C1 segment of cervical spinal cord (tissue), 14 donors: ENCODE measurements at places on chromosomes 13 and 19.

GRCh38 chr19:49150106-49150943, 4.9 kb downstream of the HRC start:
- DNase-seq = peak; percentile 93

DNA sequence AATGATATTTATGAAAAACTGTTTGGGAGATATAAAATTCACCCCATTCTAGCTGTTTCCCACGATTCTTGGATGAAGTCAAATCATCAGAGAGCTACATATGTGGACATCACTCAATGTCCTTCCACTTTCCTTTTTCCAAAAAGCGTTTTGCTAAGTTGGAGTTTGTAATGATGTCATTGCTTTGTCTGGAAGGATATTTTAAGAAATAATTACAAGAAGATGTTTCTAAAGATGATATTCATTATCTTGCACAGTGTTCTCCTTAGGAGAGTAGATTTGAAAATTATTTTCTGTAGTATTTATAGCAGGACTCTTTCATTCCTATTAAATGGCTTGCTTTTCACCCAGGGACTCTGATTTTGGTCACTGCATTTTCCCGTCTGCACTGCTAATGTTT, 851.2 kb downstream of the EFNB2 start:
- no peak for DNase-seq

DNA sequence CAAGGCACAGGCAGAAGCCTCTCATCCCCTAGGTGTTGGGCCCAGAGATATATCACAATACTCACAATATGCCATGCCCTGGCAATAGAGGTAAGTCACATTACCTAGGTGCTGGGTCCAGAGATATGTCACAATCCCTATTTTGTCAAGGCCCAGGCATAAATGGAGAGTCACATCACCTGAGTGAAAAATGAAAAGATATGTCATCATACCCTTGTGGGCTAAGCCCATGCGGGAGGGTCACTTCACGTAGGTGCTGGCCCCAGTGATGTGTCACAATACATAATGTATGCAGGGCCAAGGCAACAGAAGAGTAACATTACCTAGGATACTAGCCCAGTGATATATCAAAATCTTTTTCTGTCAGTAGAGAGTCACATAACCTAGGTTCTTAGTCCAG, 127.0 kb downstream of the ZNF675 start:
- no peak for DNase-seq

- DNase-seq = peak; percentile 94
These were observed at the start of gene VPS36 for GRCh38 chr13:52450012-52450792. VPS36 (minus strand) TSS chr13:52450634; CDS start chr13:52450594, 40 bp downstream.

DNA sequence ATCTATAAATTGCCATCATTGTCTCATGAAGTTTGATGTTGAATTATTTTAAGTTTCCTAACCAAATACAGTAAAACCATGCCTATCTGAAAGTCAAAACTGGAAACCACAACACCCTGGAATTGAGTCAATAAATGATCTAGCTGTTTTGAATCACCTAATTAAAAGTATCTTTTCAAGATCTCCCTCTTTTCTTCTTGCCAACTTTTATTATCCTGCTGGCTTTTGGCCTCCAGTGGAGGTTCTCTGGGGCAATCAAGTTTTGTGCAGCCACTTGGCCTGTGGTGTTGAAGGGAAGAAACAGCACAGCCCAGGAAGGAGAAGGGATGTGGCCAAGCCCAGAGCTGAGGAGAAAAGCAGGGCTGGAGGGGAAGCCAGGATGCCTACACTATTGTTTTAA, 255.4 kb downstream of the COG6 start:
- no peak for DNase-seq

DNA sequence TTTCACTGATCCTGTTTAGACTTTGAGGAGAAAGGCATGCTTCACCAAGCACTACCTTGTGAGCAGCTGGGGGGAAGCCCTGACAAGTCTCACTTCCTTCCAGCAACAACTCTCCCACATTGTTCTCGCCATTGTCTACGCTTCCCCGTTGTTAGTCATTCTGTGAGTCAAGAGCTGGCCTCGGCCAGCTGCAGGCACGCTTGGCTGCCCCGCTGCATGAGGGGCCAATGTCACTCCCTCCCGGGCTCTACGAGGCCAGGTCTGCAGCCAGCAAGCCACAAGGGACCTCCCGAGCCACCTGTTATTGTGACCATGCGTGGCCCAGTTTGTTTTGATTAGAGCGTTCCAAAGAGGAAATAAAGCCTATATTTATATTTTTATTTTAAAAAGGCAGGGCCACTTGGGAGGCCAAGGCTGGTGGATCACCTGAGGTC, 220.9 kb downstream of the FOXO1 start:
- no peak for DNase-seq

DNA sequence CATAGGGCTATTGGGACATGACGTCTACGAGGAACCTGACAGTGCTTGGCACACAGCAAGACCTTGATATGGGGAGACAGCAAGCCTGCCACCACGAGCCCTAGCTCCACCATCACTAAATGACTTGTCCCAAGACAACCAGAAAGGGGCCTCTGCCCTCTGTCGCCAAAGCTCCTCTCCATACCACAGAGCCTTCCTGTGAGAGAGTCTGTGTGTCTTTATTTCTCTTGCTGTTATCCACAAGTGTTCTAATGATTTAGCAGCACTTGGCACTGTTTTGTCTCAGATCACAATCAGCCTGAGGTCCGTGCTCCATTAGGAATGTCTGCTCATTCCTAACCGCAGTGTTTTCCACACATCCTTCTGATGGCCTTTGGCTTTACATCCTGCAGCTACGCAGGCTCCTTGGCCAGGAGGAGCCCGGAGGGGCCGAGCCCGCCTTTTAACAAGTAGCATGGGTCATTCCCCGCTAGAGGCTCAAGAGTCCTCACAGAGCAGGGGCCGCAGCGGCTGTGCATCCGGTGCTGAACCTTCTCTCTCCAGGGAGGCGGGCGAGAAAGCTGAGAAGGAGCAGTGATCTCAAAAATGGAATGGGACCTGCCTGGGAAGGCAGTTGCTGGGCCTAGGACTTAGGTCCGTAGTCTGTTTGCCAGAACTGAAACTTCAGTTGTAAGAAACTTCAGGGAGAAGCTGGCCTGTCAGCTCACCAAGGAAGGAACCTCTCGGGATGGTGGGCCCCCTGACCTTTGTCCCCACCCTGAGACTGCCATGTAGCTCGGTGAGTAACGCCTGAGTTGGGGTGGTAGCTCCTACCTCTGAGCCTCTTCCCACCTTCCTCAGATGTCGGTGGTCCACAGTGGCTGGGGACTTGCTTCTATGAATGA, 61.1 kb upstream of the HMGB1 start:
- DNase-seq = no peak

DNA sequence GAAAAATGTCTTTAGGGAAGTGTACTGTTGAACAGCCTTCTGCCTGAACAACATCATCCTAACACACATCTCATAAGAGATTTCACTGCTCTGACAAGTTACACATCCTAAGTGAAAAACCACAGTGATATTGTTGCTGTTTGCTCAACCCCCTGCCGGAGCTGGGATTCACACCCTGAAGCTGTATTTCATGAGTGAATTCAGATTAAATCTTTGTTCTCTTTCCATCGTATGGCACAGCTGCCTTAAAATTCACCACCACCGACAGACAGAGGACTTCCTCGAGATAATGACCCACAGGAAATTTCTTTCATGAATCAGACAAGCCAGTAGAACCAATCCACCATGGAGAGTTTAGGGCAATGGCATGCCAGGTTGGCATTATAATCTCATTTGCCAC, 280.8 kb downstream of the DCT start:
- DNase-seq = no peak

GRCh38 chr13:23007426-23007825, 173.4 kb upstream of the SGCG start:
- no peak for DNase-seq

- DNase-seq = no peak
These were observed 17.6 kb upstream of the WDR88 start for GRCh38 chr19:33114312-33114711.

DNA sequence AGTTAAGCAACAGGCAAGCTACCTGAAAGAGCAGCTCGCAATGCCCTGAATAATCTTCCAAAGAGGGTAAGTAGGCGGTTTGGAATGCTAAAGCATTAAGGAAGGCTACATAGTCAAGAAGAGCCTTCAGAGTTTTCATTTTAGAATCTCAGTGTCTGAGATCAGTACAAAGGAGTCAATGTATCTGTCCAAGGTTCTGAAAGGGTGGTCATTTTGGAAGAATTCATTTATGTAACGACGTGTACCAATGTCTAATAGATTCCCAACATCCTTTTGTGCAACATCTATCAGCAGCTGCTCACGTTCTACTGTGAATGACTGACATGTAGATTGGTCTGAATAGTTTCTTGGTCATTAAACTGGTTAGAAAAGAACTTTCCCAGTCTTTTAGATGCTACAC, 15.2 kb downstream of the ZNF665 start:
- DNase-seq = no peak

GRCh38 chr19:33300009-33300893, 2.1 kb downstream of the CEBPA start:
- no peak for DNase-seq

GRCh38 chr13:75738841-75739240, 102.7 kb downstream of the LMO7 start:
- DNase-seq = no peak

DNA sequence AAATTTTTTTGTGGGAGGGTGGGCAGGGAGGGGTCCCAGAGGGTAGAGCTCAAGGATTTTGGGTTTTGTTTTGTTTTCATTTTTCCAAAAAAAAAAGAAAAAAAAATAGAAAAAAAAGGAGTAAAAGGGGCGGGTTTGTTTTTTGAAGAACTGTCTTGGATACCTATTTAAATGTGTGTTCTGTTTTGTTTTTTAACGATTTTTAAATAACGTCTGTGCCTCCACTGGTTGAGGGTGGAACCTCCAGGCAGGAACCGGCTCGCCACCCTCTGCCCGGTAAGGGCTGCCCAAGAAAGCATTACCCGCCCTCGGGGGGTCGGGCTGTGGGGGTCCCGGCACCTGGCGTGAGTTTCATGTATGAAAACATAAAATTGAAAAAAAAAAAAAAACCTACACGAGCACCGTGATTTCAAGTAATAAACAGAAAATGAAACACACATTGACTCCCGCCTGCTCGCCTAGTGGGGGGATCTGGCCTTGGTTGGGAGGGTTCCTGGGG, 10.4 kb downstream of the MIDN start:
- no peak for DNase-seq

- no peak for DNase-seq
These were observed 28.8 kb downstream of the FOXO1 start for GRCh38 chr13:40637643-40638042.

GRCh38 chr19:10424011-10424637, 3.8 kb downstream of the PDE4A start:
- peak; percentile 23 for DNase-seq

DNA sequence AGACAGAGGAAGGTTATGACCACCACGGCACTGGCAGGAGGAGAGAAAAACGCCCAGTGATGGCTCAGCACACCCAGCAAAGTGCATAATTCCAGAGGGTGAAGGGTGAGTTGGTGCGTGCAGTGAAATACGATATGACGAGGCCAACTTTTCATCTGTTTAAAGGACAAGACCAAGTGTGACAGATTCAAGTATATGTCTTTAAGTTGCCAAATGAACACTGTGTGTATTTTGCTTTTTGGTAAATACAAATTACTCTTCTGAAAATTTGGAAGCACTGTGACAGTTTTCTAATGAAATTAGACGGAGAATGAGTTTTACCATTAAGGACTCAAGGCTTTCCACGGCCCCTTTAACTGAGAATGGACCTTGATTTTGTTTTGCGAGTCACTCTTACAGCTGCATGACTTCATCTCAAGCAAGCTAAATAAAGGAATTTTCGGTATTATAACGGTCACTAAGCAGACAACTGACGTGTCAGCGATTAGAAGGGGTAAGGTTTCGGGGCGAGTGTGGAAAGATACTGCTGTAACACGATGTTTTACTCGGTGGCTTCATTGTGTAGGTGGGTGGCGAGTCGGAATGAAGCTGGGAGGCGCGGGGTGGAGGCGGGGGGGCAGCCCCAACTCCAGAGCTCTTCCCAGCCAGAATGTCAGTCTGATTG, 22.8 kb downstream of the COL4A2 start:
- no peak for DNase-seq

GRCh38 chr13:106517109-106517847, 18.2 kb downstream of the EFNB2 start:
- DNase-seq = no peak

DNA sequence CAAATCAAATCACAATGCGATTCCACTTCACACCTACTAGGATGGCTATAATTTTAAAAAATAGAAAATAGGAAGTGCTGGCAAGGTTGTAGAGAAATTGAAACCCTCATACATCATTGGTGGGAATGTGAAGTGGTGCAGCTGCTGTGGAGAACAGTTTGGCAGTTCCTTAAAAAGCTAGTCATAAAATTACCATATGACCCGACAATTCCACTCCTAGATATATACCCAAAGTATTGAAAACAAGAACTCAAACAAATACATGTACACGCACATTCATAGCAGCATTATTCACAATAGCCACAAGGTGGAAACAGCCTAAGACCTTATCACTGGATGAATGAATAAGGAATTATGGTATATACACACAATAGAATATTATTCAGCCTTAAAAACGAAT, 12.0 kb downstream of the HMGB1 start:
- DNase-seq = no peak

GRCh38 chr13:48054601-48055000, 17.1 kb downstream of the NUDT15 start:
- DNase-seq = no peak

GRCh38 chr13:50104493-50104892, 89.2 kb downstream of the KCNRG start:
- DNase-seq = no peak

- no peak for DNase-seq
These were observed 12.6 kb upstream of the F7 start for GRCh38 chr13:113092776-113093579.

DNA sequence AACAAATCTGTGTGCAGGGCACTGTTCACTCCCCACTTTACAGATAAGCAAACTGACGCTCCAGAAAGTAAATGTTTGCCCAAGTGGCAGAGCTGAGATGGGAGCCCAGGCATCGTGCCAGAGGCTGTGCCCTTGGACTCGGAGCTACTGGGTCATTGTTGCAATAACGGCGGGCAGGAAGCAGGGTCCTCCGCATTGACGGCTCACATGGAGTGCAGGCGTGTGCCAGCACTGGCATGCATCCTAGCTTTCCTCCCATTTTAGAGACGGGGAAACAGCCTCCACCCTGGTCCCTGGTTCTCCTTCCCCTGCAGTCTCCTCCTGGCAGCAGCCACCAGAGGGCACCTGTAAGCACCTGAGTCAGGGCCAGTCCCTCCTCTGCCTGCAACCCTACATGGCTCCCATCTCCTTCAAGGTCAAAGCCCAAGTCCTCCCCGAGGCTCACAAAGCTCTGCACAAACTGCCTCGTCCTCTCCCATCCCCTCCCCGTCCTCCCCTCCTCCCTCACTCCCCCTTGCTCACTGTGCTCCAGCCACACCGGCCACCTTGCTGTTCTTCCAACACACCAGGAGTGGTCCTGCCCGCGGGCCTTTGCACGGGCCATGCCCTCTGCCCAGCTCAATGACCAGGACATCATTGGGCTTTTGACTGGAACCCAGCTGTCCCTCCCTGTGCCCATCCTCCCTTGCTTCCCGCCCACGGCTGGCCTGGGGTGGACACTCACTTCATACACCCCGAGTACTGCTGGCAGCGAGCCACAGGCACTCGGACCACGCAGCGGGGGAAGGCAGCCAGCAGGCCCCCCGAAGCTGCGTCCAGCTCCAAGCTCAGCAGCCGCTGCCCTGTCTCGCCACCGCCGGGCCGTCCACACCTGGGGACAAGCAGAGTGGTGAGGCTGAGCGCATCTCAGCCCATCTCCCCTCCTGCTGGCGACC, 7.7 kb upstream of the LRG1 start:
- DNase-seq = no peak

- DNase-seq = no peak
These were observed 18.9 kb upstream of the LMO7 start for GRCh38 chr13:75617230-75617629.
